Lung microvascular endothelial cell (primary cell): ENCODE measurements at places on chromosomes 7 and 10.
A peak's percentile ranks its signal among the peaks of the same experiment; 100 is the strongest.

DNA sequence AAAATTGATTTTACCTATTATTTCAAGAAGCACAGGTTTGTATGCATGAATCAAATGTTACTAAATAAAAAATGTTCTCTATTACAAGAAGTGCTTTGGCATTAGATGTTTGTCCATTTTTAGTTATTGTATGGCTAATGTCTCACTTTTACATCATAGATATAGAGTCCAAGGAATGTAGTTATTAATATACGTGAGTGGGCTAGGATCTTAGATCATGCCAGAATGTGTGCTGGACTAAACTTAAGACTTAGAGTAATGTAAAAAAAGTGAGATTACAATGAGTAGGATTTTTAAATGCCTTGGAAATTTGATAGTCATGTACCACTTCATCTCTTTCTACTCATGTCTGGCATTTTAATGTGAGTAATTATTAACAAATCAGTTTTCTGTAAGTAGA lies 196.6 kb downstream of the ARL4A start:
- DNase-seq: no peak

GRCh38 chr10:60123172-60123571 lies 216.8 kb upstream of the CCDC6 start:
- peak; percentile 68 for DNase-seq

DNA sequence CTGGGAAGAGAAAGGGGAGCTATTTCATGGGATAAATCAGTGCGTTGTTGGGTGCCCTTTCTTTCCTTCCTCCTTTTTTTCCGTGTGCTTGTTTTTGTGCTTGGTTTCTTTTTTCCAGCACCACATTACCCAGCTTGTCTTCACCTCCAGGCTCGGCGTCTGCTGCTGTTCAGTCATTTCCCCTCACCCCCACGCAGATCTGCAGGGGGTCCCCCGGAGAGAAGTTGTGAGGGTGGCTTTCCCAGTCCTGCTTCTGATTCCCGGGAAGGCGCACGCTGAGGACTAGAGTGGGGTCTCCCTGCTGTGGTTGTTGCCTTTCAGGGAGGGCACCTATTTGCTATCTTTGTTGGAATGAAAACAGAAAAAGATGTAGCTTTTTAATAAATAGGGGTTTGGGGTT lies 1.6 kb downstream of the CAMK1D start:
- DNase-seq: no peak

DNA sequence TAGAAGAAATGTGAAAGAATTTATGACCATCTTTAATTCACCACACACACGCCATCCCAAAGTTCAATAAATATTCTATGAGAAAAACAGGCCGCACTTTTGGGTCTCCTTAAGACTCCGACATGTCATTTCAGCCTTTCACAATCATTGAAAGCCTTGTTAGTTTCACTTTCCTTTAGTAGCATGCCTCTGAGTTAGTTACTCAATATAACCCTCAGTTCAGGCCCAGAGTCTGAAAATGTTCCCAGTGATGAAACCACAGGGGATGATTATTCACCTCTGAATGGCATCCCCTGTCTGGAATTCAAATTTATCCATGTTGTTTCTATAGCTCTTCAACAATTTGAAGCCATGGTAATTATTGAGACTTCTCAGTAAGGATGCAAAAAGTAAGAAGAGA lies 278.1 kb upstream of the NRP1 start:
- no peak for DNase-seq

GRCh38 chr10:77500754-77501151 lies 136.9 kb downstream of the KCNMA1 start:
- DNase-seq: no peak

DNA sequence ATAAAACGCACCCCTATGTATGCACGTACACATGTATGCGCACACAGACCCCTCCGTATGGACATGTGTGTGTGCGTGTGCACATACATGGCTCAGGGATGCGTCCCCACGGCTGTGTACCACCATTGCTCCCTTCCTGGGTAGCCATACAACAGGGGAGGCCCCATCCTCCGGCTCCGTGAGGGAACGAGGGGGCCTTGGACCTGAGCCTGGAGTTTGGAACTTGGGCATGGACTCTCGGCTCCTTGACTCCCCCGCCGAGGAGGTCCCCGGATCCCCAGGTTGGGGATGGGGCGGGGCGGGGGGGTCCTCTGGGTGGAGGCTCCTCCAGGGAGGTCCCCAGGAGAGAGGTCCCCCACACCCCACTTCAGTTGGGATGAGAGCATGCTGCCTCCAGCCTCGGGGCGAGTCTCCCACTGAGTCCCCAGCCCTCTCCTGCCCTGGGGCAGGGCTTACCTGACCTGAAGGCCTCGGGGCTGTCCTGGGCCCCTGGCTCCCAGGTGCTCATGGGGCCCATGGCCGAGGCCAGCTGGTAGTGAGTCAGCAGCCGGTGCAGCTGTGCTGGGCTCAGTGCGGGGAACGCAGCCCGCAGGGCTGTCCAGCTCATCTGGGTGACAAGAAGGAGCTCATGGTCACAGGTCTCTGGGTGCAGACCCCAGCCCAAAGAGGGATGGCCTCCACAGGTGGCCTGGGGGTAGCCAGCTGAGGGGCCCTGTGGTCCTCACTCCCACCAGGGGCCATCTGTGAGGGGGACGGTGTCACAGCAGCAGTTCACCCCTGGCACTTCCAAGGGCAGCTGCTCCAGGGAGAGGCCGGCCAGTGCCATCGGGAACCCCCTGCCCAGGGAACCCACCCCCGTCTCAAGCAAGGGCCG lies 29.9 kb downstream of the AP5Z1 start:
- DNase-seq: no peak

DNA sequence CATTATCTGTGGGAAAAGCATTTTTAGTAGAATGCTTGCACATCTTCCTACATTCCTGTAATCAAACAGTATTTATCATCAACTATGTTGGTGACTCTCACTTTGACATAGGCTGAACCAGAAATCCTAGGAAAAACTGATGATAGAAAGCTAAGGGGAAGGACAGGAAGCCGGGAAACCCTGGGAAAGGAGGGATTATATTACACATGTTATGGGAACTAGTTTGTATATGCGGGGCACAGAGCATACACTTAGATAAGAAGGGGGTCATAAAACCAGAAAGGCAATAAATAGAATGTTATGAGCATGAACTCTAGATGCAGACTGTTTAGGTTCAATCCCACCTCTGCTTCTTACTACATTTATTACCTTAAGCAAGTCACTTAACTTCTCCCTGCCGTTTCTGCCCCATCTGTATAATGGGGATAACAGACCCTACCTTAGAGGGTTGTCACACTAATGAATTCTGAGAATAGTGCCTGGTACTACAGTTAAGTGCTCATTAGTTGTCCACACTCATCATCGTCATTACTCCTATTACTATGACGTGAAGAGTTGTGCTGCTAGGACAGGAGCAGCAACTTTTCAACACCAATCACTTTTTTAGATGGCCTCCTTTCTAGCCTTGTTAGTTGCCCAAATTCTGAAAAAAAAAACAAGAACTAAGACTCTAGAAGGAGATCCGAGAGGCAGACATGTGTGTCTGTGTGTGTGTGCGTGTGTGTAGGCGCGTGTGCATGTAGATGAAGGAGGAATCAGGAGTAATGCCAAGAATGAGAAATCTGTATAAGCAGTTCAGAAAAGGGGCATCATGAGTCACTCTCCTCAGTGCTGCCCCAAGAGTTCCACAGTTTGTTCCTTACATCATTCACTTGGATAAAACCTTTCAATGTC lies 52.2 kb downstream of the KMT2C start:
- peak; percentile 82 for DNase-seq

- DNase-seq: no peak
These were observed 11.3 kb upstream of the FXYD4 start for GRCh38 chr10:43360086-43360485.

DNA sequence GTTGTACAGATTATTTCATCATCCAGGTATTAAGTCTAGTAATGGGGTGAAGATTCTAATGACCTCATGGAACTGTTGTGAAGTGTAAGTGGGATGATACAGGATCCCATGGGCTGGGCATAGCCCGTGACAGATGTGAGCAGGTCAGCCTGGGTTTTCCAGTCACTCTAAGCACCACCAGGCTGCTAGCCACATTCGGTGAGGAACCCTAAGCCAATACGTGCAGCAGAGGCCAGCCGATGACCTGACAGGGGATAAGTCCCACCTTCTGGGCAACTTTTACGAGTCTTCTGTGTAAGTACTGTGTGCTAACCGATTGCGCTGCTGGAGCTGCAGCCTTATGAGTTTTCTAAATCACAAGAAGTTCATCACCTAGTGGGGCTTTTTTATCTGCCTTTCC lies 7.3 kb downstream of the ZNF503 start:
- DNase-seq: no peak

DNA sequence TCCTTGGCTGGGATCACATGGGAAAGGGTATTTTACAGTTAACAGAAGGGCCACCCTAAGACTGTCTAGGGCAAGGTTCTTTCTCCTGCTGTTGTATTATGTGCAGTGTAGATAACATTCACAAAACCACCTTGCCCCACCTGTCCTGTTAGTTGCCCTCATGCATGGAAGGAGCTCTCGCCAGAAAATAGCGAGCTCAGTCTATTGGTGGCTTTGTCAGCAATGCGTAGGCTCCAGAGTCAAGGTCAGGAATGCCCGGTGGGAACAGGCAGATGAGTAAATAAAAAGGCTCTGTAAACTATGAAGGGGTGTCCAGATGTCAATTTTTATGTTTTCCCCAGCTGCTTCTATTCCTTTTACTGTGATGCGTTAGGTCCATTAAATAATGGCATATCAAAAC lies 107.1 kb upstream of the WDR11 start:
- DNase-seq: no peak

GRCh38 chr10:95756809-95757684 lies 1.1 kb downstream of the ENTPD1 start:
- no peak for DNase-seq

GRCh38 chr7:80316811-80317210 lies 182.2 kb downstream of the GNAI1 start:
- DNase-seq: peak; percentile 19

DNA sequence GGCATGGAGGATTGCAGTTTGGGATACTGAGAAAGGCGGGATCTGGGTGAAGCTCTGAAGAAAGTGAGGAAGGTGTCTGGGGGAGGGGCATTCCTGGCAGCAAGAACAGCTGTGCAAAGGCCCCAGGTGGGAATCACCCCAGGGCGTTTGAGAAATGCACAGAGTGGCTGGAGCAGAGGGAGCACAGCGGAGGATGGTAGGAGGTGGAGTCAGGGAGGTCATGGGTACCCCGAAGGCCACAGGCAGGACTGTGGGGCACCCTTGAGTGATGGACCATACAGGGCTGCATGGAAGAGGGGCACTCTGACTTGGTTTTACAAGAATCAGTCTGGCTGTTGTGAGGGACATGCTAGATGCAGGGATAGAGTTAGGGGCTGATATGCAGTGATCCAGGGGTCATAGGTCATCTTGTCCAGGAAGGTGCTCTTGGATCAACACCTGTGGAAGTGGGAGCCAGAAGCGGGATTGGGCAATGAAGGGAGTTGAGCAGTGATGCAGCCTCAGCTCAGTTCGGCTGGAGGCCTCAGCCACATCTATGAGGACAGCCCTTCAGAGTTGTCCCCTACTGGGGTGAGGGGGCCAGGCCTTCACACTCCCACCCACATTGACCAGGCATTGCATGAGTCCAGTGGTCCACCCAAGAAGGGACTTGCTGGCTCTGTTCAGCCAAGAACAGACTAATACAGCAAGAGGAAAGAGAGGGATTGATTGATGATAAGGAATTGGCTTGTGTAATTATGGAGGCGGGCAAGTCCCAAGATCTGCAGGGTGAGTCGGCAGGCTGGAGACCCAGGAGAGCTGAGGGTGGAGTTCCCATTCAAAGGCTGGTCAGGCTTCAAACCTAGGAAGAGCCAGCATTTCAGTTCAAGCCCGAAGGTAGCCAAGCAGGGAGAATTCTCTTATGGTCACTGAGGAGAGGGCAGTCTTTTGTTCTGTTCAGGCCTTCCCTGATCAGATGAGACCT lies 48.7 kb downstream of the TSPAN15 start:
- DNase-seq: no peak

DNA sequence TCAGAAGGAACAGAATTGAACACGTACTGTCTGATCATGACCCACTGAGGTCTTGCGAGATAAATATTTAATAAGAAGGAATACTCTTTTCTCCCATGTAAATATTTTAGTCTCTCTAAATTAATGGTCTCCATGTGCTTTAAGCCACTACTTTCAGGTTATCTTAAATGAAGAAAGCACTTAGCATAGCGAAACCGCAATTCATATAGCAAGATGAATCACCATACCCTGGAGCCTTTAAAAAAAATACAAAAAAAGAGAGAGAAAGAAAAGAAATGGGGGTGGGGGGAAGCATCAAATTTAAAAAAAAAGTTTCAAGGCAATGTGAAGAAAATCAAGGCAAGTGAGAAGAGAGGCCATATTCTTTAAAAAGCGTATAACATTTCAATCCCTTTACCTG lies 82.5 kb downstream of the CTTNBP2 start:
- no peak for DNase-seq

GRCh38 chr10:111110771-111111170 lies 33.9 kb downstream of the ADRA2A start:
- no peak for DNase-seq

- no peak for DNase-seq
These were observed 59.8 kb downstream of the CAMK1D start for GRCh38 chr10:12409161-12409560.

DNA sequence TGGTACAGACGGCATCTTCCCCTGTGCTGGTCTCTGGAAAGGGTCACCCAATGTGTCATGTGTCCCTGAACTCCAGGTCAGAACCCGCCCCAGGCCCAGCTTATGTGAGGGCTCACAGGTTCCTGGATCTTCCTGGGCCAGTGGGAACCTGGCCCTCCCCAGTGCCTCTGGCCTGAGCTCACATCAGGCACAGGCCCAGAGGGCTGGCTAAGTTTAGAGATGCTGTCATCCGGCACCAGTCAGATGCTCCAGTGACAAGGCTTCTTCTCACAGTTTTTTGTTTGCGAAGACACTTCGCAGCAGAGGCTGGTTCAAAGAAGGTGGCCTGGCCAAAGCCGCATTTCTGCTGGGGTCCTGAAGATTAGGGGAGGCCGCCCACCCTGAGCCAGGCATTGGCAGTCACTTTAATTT lies 11.8 kb downstream of the CAMK2B start:
- DNase-seq: no peak

- DNase-seq: no peak
These were observed 271.9 kb downstream of the ADARB2 start for GRCh38 chr10:1465418-1465911.

GRCh38 chr10:70601746-70602145 lies 795 bp downstream of the PRF1 start:
- DNase-seq: no peak

DNA sequence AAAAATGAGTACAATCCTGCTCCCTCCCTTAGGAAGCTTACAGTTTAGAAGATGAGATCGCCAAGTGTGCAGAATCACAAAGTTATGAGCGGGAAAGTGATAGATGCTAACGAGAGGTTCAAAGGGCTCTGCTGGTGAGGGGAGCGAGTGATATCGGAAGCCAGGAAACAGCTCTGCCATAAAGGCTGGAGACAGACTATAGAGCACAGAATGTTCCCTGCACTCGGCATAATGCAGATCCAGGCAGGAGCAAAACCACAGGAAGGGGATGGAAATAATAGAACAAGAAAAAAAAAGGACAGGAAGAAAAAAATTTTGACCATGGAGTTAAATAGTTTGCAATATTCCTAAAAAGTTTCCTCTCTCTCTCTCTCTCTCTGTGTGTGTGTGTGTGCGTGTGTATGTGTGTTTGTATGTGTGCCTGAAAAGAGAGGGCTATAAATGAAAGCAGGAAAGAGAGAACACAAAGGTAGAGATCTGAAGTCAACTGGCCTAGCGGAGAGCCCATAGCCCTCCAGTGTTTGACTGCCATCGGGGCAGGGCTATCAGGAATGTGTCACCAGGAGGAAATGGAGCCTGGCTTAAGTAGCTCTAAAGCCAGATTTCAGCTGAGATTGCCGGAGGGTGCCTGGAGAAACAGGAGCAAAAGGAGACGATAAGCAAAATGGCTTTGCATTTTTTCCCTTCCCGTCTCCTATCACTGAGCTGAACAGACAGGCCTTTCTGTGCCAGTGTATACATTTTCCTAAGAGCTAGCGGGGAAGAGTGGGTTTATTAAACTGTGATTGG lies 175.8 kb upstream of the LYZL1 start:
- DNase-seq: no peak
